Activated CD4-positive, alpha-beta T cell treated with anti-CD3 and anti-CD28 coated beads, Interleukin-10, Interleukin-2, amounts not matched to agents 100 ng/mL and 50 ng/mL, durations not matched to agents 16 hours and 8 hours (primary cell): ENCODE measurements at places on chromosomes 7 and 10.

- peak; percentile 59 for DNase-seq
Observed at GRCh38 chr7:141263508-141263907, 189.6 kb downstream of the TMEM178B start.

- DNase-seq: no peak
Observed at GRCh38 chr7:37942934-37943610, 22.6 kb downstream of the EPDR1 start.

DNA sequence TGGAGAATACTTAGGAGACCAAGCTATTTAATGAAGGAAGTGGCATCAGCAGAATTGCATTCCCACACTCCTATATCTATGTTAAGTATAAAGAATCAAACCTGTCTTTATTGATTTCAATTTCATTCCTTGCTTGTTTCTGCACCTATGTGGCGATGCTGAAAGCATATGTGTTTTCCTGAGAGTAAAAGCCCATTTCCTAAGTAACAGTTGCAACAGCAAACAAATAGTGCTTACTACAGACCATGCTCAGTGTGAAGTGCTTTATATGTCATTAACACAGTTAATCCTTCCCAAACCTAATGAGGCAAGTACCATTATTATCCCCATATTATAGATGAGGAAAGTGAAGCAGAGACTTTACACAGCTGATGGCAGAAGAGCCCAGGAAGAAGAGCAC lies 552.1 kb downstream of the PARD3 start:
- no peak for DNase-seq

GRCh38 chr7:95045236-95045923 lies 138.0 kb downstream of the PPP1R9A start:
- DNase-seq: no peak

- peak; percentile 8 for DNase-seq
Observed at GRCh38 chr7:1290026-1290678, 57.5 kb downstream of the UNCX start.

- no peak for DNase-seq
Observed at GRCh38 chr7:17342756-17343155, 44.3 kb downstream of the AHR start.

DNA sequence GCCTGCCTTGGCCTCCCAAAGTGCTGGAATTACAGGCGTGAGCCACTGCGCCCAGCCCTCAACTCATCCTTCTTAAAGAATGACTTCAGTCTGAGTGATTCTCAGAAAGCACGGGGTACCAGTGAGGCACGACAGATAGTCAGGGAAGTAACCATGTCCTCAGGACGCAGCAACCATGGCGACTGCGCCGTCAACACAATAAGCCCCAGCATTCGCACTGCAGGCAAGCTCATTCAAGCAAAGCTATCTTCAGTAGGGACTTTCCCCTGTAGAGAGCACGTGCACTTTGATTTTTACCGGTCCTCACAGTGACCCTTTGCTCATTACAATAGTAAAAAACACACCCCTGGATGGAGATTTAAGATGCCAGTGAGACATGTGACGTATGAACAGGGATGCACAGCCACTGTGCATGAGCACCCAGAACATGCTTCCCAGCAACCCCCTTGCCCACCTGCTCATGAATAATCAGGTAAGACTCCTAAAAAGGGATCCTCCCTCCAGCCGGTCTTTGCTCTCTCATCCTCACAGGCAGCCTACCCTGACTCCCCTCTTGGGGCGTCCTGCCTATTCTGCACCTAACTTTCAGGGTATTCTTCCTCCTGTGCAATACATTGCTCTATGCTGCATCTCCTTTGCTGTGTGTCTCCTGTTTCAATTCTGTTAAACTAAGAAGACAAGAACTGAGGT lies 9.1 kb downstream of the WDR86 start:
- no peak for DNase-seq
